ENCODE measurements at places on chromosomes 6 and 20.

- DNase-seq: no peak
These were observed 39.6 kb downstream of the OR2B2 start for GRCh38 chr6:27872642-27873020.

DNA sequence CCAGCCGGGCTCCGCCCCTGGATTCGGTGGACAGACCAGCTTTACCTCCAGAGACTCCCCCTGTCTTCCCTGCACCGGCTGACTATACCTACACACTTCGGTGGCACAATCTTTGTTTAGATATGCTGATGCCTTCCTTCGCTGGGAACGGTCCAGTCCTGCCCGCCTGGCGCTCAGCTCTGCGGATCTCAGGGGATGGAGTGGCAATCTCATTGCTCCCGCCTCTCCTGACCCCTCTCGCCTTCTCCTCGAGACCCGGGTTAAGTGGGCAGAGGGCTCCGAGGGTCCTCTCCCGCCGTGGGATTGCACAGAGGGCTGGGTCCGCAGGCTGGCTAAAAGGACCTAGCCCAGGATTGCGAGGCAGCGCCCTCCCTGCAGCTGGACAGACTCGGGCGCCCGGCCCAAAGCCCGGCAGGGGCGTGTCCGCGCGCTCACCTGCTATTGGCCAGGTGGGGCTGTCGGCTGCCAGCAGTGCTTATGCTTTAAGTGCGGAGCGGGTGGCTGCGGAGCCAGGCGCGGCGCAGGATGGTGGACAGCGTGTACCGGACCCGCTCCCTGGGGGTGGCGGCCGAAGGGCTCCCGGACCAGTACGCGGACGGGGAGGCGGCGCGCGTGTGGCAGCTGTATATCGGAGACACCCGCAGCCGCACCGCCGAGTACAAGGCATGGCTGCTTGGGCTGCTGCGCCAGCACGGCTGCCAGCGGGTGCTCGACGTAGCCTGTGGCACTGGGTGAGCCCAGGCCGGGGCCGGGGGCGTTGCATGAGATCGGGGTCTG is at the start of gene GNMT:
GNMT (plus strand) TSS at position 512 of the 777 bp plus-strand sequence; CDS start at position 526, 14 bp downstream.
- no peak for DNase-seq

GRCh38 chr20:50913690-50914375 is 17.4 kb downstream of the ADNP start:
- no peak for DNase-seq

- no peak for DNase-seq
These were observed 375.2 kb downstream of the CD109 start for GRCh38 chr6:74071214-74071613.

- no peak for DNase-seq
These were observed 345.6 kb upstream of the PLCB4 start for GRCh38 chr20:8723296-8723695.

- DNase-seq: no peak
These were observed 1343.4 kb downstream of the GRIK2 start for GRCh38 chr6:102736941-102737368.

GRCh38 chr6:137998461-137999019 is 108.7 kb downstream of the PERP start:
- DNase-seq: no peak

DNA sequence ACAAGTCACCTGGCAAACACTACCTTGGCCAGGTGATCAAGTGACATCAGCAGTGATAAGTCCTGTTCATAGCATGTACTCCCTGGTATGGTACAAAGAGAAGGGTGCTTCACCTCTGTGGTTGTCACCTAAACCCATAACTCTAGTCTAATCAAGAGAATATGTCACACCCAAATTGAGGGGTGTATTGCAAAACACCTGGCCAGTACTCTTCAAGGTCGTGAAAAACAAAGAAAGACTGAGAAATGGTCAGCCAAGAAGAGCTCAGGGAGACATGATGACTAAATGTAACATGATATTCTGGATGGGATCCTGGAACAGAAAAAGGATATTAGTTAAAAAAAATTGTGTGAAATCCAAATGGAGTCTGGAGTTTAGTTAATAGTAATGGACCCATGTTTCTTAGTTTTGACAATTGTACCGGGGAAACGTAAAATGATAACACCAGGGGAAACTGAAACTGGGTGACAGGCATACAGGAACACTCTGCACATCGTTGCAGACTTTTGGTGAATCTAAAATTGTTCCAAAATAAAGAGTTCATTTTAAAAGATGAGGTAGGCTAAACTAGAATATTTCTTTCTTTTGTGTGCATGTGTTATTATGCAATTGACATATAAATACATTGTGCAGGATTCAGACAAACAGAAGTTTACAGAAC is 262.0 kb downstream of the CDC5L start:
- no peak for DNase-seq

DNA sequence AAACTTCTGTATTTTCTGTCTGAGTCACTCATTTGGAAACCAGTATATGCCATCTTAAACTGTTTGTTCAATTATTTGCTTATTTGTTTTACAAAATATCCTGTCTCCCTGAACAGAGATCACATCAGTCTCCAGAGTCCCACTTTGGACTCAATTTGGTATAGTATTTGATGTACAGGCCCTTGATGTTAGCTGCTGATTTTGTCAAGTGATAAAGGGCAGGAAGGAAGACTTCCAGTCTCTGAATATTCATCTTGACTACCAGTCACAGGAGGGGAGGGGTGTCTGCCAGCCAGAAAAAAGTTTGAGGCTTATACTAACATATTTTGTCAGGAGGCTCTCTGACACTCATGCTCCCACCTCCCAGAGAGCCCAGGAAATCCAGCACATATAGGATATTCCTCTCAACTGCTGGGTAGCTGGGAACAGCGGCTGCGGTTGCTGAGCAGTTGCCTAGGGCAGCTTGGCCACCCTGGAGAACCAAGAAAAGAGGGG is 376.8 kb upstream of the RUNX2 start:
- DNase-seq: no peak

DNA sequence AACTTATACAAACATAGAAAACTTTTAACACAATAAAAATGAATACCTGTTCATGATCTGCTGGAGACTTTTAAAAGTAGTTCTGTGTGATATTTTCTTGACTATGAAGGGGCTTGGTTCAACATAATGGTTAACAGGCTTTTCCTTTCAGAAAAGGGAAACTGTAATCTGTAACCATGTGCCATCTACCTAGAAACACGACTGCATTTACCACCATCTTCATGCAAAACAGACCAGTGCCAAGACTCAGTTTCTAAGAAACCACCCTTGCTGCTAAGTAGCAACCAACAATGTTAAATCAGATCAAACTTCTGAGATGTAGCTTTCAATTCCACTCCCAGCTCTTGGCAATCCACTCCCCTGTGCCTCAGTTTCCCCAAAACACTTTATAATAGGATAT is 15.7 kb downstream of the STAU1 start:
- no peak for DNase-seq

GRCh38 chr20:60411813-60412212 is 453.6 kb downstream of the CDH26 start:
- DNase-seq: no peak

- DNase-seq: no peak
These were observed 42.8 kb downstream of the INSM1 start for GRCh38 chr20:20410678-20411077.

GRCh38 chr6:153816366-153816765 is 222.7 kb upstream of the OPRM1 start:
- no peak for DNase-seq

DNA sequence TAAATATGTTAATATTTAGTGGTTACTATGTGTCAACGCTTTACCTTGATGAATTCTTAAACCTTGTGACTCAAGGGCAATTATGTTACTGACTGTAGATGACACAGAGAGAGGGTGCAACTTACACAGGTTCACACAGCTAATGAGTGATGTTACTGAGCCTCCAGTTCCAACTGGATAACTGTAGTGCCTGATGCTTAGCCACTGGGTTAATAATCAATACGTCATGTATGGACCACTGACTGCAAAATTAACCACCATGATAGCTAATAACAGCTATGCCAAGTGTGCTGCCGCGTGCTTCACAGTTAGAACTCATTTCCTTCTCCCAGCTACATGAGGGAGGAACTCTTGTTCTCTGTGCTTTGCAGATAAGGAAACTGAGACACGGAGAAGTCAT is 45.4 kb downstream of the SIRPA start:
- DNase-seq: no peak

GRCh38 chr6:106783640-106784566 is 154.5 kb downstream of the QRSL1 start:
- no peak for DNase-seq

- DNase-seq: no peak
These were observed 49.8 kb upstream of the FANCE start for GRCh38 chr6:35402136-35402855.

GRCh38 chr6:149284904-149285303 is 32.6 kb upstream of the TAB2 start:
- no peak for DNase-seq

- no peak for DNase-seq
These were observed 94.5 kb upstream of the RPS6KA2 start for GRCh38 chr6:166721576-166721975.

DNA sequence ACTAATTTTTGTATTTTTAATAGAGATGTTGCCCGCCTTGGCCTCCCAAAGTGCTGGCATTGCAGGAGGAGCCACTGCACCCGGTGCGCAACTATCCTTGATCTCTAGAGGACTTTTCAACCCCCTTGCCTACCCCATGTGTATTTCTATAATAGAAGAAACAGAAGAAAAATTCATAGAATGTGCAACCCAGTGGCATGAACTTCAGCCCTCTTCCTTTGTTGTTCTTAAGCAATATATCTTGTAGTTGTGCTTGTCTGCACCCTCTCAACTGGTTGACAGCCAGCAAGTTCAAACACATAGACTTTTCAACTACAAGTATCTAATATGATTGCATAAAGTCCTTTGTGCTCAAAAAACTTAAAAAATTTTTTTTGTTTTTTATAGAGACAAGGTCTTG is 72.3 kb upstream of the NCOA3 start:
- DNase-seq: no peak

DNA sequence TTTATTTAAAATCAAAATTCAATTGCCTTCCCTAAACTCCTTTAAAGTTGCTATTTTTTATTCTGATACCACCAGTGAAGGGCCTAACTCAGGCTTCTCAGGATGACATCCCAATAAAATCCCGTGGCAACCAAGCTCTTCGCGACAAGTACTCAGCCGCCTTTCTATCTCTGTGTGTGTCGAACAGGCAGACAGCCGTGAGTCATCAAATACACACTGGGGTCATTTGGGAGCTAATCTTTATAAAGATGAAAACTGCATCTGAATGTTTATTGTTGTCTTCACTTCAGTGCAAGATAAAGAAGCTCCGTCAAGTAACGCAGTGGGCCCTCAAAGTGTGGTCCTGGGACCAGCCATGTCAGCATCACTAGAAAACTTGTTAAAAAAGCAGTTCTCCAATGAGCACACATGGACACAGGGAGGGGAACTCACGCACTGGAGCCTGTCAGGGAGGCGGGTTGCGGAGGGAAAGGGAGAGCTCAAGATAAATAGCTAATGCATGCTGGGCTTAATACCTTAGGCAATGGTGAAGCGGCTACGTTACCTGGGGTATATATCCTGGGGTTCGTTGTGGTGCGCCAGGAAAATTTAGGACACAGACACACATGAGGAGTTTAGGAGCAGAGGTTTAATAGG is 119.3 kb downstream of the RNF144B start:
- no peak for DNase-seq

GRCh38 chr6:101605874-101606273 is 212.4 kb downstream of the GRIK2 start:
- no peak for DNase-seq

DNA sequence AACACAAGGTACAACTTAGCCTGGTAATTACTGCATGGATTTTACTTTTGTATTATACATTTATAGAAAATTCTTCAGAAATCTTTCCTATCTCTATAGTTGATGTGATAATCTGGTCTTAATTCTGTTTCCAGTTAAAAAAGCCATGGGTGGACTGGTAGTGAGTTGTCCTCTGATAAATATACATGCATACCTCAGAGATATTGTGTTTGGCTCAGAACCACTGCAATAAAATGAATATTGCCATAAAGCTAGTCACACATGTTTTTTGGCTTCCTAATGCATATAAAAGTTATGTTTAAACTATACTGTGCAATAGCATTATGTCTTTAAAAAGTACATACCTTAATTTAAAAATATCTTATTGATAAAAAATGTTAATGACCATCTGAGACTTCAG is 708.6 kb upstream of the MARCKS start:
- DNase-seq: no peak

DNA sequence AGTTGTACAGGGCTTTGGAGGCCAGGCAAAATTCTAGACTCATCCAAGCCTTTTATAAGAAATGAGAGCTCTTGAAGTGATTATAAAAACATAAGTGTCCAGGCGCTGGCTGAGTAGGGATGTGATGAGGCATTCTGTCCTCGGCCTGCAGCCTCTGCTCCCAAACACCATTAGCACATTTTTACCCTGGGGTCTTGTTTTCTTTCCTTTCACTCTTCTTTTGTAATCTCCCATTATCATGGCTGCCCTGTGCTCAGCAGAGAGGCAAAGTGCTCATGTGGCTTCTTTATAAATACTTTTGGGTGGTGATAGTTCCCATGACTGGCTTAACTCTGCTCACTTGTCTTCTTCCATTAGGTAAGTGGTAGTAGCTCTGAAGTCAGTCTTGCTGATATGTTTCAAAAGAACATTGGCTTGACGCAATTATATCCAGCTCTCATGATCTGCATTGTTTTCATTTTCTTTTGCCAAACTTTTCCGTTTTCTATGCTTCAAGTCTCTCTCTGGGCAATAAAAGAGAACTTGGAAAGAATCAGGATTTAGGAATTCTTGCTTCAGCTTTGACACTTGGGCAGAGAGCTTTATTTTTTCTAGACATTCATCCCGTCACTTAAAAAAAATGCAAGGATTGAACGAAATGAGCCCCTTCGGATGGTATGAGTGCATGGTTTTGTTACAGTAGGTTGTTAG is 61.1 kb downstream of the CAP2 start:
- no peak for DNase-seq

DNA sequence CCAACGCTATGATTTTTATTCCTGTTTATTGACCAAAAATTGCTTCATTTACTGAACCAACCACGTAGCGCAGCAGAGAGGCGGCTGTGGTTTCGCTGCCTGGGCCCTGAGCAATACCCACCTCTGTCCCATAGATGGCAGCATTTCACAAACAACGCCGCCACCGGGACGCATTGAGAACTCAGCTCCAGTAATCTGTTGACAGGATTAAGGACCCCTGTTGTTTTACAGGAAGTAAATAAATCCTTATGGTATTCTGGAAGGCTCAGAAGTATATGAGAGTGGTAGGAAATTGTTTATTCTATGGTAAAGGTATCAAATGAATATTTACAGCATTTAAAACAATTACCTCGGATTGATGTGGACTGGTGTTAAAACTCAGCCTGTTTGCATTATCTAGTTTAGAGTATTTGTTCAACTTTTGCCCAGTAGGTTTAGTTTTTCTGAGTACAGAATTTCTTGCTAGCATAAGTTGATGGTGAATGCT is 547.9 kb upstream of the SLC35B3 start:
- peak; percentile 14 for DNase-seq

GRCh38 chr6:111731456-111732195 is 125.9 kb upstream of the TRAF3IP2 start:
- DNase-seq: no peak

GRCh38 chr6:14664112-14664601 is 546.6 kb downstream of the CD83 start:
- no peak for DNase-seq

DNA sequence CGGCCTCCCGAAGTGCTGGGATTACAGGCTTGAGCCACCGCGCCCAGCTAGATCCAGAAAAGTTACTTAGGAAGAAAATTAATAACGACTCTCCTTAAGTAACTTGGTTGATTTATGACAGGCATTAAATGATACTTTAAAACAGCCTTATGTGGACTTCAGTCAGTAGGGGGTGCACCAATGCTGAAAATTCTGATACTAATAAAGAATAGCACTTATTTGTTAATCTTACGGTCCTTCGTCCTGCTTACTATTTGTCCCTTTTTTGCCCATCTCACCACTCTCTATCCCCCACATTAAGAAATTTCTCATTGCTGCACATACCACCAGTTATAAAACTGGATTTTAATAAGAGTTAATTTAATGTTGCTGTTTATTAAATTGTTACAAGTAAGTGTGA is 12.7 kb upstream of the PRELID3B start:
- no peak for DNase-seq
